ENCODE measurements at places on chromosomes 5 and 9. TPM values are rescaled to one million over a fixed set of nuclear protein-coding genes. Genes with fewer than 3 reads are reported as not detected.

- peak; percentile 69 for DNase-seq
Measured at GRCh38 chr9:110255463-110256379, 586 bp downstream of the TXN start.

GRCh38 chr9:122055701-122056100, 37.4 kb downstream of the TTLL11 start:
- no peak for DNase-seq

DNA sequence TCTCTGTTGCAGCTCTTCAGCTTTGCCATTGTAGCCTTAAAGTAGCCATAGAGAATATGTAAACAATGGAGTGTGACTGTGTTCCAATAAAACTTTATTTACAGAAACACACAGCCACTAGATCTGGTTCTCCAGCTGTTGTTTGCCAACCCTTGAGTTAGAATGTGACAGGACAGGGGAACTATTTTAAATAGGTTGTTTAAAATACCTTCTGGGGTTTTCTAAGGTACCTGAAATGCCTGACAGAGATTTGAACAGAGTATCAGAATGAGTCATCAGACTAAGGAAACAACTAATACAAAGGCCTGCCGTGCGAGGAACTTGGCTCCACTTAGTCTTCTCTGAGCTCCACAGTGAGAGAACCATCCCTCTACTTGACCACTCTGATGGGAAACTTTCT, 85.4 kb downstream of the HSD17B4 start:
- peak; percentile 40 for DNase-seq

DNA sequence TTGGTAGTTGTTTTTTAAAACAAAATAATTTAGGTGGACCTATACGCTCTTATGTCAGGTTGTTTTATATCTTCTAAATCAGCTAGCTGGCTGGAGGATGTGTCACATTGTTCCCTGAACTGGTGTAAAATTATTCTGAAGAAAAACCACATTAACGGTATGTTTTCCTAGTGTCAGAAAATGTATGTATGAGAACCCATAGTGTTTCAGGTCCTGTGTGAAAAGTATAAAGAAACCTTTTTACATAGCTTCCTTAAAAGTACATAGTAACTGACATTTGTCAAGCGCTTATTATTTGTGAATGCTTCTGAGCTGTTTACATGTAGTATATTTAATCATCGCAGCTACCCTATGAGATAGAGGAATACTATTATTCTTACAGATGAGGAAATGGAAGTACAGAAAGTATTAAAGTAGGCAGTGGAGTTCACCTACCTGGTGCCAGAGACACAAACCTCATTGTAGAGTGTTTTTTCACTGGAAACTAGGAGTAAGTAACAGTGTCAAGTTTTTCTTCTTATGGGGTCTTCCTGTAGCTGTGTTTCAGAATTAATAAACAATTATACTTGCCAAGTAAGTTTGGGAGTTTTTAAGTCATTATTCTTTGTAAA, 10.4 kb upstream of the FAM120AOS start:
- no peak for DNase-seq

DNA sequence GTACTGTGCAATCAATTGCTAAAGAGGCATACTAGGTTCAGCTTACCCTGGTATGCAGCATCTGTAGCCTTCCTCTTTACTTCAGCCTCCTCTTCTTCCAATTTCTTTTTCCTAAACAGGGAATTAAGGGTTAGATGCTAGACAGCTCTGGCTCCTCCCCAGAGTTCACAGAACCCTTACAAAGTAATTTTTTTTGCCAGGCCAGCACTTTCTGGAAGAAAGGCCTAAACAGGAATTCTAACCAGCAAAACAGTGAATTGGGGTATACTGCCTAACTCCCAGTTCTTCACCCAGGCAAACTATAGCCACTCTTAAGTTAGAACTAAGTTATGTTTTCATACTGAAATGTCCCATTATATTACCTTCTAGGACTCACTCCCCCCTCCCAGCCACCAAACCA, 8.1 kb downstream of the BRD8 start:
- DNase-seq: no peak

DNA sequence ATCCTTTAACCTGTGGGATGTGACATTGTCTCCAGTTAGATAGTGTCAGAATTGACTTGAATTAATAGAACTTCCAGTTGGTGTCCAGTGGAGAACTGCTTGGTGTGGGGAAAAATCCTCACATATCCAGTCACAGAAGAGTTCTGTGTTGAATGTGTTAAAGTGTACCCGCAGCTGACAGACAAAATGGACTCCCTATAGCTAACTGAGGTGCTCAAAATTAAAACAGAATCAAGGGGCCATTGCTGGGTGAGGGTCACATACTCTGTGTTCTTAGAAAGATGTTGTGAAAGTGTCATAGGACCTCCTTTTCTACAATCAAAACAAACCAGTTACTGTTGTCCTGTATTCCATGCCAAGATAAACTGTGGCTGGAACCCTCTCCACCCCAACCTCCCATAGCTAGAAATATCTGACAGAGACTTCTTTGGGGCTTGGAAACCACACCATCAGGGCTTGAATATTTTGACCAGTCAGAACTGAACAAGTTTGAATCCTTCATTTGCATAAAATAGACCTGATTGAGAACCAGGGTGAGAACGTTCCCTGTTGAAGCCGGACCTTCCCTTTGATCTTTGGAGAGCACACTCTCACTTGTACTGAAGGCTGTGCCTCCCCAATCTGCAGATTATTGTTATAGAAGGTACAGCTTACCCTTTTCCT, 164.0 kb upstream of the ZNF608 start:
- DNase-seq: no peak

DNA sequence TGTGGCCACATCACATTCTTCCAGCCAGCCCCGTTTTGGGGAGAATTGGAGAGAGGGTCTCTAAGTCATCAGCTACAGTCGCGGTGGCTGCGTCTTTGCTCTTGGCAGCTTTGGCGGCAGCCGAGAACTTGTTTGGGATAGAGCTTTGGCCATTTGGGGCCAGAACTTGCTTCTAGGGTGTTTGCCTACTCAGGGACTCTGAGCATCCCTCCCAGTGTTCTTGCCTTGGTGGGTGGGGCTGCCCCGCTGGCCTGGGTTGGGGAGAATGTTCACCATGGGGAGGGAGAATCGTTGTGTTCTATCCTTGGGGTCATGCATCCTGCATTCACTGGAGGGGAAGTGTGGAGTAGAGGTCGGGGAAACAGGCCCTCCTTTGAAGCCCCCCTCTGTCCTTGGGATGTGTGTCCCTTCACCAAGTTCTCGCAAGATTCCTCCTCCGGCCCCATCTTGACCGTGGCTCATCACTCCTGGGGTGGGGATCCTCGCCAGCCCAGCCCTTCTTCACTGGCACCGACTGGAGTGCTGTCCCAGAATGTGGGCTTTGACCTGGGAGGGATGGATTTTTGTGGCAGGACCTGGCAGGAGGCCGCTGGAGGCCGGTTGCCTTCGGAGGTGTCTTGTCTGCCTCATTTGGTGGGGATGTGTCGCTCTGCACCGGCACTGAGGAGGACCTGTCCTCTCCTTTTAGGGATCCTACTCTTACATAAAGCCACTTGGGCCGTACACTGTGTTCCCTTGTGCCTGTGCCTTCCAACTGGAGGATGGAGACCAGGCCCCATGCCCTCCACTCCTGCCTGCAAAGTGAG, 3.5 kb downstream of the PHF2 start:
- DNase-seq: no peak

DNA sequence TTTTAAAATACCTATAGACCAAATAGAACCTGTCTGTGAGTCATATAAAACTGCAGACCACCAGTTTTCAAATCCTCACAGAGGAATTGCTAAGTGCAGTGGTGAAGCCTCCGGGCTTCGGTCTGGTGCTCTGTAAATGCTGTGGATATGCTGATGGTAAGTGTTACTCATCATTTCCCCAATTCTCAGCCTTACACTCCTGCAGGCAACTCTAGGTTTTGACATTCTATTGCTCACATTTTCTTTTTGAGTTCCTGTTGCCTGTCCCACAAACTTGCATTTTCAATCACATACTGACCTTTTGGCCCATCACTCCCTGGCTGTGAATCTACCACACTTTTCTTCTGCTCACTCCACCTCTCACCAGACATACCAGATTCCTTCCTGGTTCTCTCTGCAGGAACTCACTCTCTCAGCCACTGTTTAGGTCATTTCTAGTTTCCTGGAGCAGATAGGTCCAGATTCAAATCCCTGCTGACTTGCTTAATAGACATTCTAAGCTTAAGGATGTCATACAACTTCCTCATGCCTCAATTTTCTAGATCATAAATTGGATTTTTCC, 192.9 kb downstream of the RAB3C start:
- DNase-seq: no peak

DNA sequence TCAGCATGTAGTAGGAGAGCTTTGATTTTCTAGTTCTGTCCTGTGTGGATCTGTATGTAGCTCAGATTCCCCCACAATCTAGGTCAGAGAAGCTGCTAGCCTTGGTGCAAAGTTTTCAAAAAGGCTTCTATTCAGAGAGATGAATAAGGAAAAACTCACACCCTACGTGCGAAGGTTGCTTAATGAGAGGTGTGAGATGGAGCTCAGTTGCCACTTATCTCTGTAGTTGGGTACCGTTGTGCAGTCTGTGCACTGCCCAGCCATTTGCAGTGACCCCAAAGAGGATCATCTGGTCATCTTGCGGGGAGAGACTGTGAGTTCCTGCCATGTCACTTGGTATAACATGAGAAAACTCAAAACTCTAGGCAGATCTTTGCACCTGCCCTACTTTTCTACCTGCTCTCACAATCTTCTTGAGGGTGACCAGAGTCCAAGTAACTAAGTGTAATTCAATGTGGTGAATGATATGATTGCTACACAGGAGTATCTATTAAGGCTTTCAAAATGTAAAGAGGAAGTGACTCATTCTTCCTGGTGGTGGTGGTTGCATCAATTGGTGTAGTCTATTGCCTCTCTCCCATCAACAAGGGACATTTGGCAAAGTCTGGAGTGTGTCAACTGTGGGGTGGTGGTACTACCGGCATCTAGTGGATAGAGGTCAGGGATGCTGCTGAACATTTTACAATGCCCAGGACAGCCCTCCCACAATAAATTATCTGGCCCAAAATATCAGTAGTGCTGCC, 65.2 kb downstream of the TMC1 start:
- peak; percentile 95 for DNase-seq

- peak; percentile 89 for DNase-seq
Measured at GRCh38 chr9:129225815-129226214, 47.8 kb upstream of the IER5L start.

DNA sequence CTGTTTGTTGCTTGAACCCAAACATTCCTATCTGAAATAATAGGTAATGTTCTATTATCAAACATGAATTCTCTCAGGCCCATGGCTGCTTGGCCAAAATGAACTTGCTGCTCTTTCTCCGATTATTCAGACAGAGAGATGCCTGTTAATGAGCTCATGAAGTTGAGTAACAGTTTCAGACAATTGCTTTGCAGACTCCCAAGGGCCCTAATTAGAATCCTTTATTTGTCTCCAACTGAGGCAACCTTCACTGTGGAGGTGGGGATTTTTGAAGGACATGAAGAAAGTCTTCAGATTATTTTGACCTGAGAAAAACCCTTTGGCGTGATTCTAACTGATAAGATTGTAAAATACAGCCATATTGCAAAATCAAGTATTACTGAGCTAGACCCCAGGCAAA, 466.7 kb downstream of the NFIB start:
- no peak for DNase-seq

DNA sequence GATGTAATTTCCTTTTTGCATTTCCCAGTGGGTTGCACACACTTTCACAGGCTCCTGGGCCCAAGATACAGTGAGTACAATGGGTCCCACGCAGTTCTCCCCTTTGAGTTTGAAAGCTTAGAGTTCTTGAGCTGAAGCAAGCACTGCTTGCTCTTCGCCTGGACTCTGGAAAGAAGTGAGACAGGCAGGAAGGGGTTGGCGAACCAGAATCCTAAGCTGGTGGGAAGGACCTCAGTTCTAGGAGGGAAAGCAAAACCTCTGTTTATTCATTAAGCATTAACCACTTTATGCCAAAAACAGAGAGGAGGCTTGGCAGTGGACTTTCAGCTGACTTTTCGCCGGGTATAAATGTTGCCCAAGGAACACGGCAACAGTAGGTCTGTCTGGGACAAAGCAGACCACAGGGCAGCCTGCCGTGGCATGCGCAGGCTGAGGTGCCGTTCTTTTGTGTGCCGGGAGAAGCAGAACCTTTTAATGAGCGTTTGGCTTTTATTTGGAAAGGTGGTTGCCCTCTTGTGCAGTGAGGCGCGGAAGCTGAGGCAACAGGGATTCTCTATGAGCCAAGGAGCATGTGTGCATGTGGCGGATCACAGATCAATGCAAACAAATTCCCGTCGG, 239.9 kb upstream of the PANK3 start:
- no peak for DNase-seq

DNA sequence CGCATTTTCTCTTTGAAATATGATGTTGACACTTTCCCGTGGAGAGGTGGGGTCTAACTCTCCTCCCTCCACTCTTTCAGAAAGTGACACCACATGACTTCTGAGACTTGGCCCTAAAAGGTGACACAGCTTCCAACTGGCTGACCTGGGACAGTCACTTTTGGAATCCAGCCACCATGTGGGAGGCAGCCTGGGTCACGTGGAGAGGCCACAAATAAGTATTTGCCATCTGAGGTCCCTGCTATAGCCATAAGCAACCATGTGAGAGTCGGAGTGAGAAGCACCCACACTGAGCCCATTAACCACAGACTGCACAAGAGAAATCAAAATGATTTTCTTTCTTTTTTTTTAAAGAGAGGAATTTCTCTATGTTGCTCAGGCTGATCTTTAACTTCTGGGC, 4.1 kb upstream of the PHYKPL start:
- DNase-seq: no peak

- DNase-seq: peak; percentile 47
Measured at GRCh38 chr9:69027355-69028097, 8.0 kb upstream of the FXN start.

GRCh38 chr5:137119321-137119720, 379.8 kb downstream of the SPOCK1 start:
- DNase-seq: no peak

DNA sequence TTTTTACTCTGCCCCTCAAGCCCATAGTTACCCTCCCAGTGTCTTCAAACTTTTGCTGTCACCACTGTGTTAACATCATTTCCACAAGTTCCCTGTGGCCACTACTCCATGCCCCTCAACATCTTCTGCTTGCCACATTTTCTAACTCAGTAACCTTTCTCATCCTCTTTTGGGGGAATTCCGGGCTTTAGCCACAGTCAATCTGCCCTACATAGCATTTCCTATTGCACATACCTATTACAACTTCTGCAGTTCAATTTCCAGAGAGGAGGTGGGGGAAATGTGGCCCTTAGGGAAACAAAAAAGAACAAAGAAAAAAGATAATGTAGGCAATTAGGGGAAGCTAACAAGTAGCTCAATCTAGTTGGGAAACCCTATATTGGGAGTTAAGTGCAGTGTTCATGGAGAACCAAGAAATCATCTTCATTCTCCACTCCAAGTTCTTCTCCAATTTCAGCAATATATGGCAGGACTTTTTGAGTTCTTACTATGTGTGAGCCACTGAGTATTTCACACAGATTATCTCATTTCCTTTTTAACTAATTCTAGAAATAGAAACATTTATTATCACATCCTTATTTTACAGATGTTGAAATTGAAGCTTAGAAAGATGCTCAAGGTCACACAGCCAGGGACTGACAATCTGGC, 40.2 kb upstream of the LPAR1 start:
- DNase-seq: no peak

GRCh38 chr5:969408-969839, 39.2 kb upstream of the NKD2 start:
- no peak for DNase-seq

Gene PSD2
- 0.10 TPM for total RNA-seq

Gene JAKMIP2
- 1.2 TPM for total RNA-seq

Gene GPR150
- not detected for total RNA-seq

Gene NKD2
- not detected for total RNA-seq

Gene PCDHA9
- not detected for total RNA-seq

Gene C9orf153
- not detected for total RNA-seq

Data from HT1080 (cell line).